Fibroblast of skin of left quadriceps (primary cell): ENCODE measurements at places on chromosomes 5 and 9.

GRCh38 chr5:31049936-31050704, 143.4 kb upstream of the CDH6 start:
- no peak for DNase-seq

DNA sequence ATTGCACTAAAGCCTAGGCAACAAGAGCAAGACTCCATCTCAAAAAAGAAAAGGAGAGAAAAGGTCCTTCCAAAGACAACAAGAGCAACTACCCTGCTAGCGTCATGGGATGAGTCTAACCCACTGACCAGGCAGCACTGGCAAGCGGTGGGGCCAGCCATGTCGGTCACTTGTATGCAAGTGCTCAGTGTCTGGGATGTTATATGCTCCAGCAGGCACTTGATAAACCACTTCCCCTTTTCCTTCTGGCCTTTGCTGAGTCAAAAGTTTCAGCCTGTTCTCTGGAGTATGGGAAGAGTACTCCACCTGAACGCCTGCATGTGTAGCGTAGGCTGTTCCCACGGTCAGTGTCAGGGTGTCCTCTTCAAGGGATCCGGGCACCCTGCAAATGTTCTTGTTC, 9.2 kb upstream of the MXD3 start:
- no peak for DNase-seq

- DNase-seq: no peak
Observed at GRCh38 chr5:178473854-178474253, 116.3 kb downstream of the COL23A1 start.

- DNase-seq: no peak
Observed at GRCh38 chr5:39164016-39164415, 55.3 kb downstream of the FYB1 start.

DNA sequence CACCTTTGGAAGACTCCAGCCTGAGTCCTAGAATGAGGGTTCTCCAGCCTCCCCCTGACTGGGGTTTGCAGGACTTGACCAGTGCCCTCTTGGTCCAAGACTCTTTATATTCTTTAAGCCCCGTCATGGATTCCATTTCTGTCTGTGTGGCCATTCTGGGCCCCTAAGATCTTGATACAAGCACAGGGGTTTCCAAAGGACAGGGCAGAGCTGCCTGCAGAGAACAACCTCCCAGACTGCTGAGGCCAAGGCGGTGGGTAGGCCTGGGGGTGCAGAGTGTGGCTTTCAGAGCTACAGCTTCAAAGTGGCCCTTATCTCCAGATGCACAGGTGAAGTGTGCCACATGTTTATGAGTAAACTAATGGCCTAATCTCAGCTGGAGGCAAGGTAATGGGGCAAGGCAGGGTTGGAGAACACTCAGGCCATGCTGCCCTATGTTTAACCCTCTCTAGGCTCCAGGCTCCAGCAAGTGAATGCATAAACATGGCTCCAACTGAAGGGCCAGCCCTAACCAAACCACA, 32.1 kb downstream of the FOXI1 start:
- no peak for DNase-seq

DNA sequence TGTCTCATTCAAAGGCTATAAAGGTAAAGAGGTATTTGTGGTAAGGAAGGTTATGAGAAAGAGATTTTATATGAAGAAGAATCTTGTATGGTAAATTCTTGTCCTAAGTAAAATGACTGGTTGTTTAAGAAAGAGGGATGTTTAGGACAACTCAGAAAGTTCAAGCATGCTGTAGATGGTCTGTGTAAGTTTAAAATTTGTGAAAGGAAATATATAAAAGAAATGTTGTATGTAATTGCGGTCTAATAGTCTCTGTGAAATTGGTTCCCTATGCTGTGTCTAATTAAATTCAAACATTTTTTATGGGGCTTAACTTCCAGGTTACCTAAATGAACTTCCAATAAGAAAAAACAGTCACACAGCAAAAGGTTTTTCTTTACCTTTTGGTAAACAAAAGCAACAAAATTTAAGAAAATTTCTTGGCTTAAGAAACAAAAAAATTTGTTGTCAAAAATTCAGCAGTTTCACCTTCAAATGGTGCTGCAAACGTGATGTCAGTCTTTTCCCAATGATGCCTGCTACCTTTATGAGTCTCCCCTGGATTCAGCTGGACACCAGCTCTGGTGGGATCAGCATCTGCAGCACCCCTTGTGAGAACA, 83.0 kb upstream of the FCN1 start:
- DNase-seq: no peak

GRCh38 chr9:99466781-99467180, 244.7 kb downstream of the SEC61B start:
- DNase-seq: no peak

DNA sequence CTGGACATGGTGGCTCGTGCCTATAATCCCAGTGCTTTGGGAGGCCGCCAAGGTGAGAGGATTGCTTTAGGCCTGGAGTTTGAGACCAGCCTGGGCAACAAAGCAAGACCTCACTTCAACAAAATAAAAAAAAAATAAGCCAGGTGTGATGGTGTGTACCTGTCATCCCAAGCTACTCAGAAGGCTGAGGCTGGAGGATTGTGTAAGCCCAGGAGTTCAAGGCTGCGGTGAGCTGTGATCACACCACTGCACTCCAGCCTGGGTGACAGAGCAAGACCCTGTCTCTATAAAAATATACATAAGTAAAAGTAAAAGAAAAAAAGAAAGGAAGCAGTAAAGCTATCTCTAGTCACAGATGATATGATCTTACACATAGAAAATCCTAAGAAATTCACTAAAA, 59.5 kb upstream of the SYNPO start:
- DNase-seq: no peak

- DNase-seq: no peak
Observed at GRCh38 chr5:4207486-4207885, 611.9 kb downstream of the IRX1 start.

DNA sequence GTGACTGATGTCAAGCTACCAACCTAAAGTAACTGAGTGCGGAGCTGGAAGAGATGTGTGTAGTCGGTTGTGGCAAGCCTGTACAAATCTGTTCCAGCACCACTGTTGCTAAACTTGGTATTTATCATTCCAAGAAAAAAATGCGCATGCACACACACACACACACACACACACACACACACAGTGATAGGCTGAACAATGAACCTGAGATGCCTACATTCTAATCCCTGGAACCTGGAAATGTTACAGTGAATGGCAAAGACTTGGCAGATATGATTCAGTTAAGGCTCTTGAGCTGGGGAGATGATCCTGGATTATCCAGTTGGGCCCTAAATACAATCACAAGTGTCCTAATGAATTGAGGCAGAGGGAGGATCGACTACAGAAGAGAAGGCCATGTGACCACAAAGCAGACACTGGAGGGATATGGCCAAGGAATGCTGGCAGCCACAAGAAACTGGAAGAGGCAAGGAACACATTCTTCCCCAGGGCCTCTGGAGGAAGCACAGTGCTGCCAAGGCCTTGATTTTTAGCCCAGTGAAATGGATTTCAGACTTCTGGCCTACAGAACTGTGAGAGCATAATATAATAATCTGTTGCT, 49.7 kb upstream of the LHFPL2 start:
- no peak for DNase-seq

- DNase-seq: no peak
Observed at GRCh38 chr9:71121275-71122021, at the start of gene TRPM3. Gene TRPM3 (minus strand): TSS chr9:71121621. CDS start chr9:71121354, 267 bp downstream.

DNA sequence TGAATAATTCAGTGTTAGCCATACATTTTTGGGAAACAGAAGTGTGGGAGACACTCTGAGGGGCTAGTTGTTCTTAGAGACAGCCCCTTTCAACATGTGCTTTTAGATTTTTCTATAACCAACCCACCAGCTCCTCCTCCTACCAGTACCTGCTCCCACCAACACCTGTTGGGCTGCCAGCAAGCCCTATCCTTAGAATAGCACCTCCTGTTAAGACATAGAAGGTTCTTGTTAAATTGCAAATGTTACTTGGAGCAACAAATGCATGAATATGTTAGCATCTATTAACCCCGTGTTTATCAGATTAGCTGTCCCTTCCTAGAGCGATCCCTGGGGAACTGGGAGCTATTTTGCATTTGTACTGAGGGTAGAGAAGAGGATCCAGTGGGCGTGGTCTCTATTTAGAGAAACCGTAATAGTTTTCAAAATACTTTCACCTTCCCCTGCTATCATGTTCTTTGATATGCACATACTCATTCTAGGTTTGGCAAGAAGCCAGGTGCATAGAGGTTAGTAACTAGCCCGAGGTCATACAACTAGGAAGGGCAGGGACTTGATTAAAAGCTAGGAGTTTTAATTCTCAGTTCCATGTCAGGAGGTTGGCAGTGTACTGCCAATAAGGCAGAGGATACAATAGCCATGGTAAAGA, 334.4 kb downstream of the KCTD16 start:
- DNase-seq: no peak

DNA sequence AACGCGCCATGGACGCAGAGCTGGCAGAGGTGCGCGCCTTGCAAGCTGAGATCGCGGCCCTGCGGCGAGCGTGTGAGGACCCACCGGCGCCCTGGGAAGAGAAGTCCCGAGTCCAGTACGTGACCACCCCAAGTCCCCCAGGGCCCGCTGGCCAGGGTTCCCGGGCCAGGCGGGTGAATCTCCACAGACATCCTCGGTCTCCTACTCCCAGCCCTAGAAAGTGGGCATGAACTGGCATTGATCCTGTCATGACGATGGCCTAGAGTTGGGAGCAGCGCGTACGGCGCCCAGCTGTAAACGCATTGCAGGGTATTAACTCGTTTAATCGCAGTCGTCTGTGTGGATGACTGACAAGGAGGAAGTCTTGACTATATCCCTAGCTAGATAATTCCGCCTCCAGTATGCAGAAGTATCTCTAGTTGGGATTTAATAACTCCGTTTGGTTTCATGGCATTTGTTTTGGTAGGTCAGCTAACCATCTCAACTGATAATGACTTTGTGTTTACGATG, 293 bp downstream of the CENPP start:
- no peak for DNase-seq

- DNase-seq: no peak
Observed at GRCh38 chr5:14143841-14144585, 871 bp downstream of the TRIO start.

- no peak for DNase-seq
Observed at GRCh38 chr5:32297181-32298058, 15.3 kb downstream of the MTMR12 start.

DNA sequence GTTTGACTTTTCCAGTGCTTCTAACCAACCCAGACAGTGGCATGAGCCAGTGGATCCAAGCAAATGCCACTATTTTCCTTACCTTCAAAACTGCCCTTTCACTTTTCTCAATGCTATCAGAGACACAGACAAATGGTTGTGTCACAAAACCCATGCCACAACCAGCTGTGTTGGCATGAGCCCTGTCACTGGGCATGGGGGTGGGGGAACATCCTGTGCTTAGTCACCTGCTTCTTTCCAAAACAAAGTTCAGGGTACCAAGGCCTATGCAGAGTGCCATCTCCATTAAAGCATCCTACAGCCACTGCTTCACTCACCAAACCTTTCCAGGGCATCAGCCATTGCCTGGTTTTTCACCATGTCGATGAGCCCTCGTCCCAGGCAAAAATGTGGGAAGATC, 30.1 kb downstream of the NIPSNAP3B start:
- DNase-seq: no peak

DNA sequence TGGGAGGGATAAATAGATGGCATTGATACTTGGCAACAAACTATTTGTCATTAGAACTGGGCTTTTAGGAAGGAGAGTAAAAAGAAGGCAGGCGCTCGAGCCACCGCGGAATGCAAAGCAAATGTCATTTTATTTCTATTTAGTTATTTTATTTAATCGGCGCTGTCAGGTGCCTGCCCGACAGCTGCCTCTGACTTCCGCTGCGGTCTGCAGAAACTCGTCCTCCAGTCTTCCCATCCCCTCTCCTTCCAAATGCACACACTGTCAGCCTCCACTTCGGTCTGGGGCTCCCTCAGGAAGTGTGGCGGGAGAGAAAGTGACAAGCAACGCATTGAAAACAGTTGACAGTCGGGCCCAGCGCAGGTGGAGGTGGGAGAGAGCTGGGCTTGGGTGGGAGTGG, 29.3 kb downstream of the ASS1 start:
- DNase-seq: no peak

- DNase-seq: no peak
Observed at GRCh38 chr5:113062869-113063508, 86.4 kb downstream of the DCP2 start.

DNA sequence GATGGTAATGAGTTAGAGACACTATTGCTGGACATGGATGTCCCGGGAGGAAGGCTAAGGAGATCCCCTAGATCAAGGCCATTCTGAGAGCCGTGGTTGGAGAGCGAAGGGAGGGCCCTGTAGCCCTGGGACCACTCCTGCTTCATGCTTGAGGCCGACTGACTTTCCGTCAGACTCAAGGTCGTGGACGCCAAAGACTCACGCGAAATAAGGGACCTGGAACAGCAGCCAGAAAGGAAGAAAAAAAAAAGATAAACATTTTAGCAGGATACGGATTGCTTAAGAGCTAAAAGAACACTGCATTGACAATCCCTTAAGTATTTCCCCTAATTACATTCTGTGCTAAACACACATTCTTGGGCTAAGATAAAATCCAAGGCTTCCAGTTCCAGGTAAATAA, 181.2 kb downstream of the GLIS3 start:
- no peak for DNase-seq

DNA sequence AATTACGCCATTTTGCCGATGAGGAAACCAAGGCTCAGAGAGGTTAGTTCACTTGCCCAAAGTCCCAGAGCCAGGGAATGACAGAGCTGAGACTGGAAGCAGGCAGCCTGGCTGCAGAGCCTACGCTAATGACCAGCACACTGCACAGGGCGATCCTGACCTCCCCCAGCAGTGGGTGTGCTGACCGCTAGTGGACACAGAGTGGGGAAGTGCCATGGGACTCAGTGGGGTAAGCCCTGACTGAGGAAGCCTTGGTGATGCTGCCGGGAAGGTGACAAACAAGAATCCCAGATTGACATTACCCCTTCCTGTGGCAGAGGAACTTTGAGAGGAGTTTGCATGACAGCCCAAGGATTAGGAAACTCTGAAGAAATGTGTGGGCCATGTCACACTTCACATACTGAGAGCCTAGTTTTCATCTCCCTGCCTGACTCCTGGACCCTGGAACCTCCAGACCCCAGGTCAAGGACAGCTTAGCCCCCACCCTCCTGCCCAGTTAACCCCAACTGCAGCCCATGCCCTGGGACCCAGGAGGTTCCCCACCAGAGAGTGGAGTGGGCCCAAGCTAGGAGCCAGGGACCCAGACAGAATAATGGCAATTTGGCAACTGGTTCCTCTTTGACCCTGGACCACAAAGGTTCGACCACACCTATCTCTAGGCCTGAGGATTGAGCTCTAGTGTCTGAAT, 19.7 kb upstream of the CSF1R start:
- no peak for DNase-seq
